EH (cell line): ENCODE measurements at places on chromosomes 4 and X.

GRCh38 chr4:60897415-60897814, 302.7 kb upstream of the ADGRL3 start:
- DNase-seq: no peak

DNA sequence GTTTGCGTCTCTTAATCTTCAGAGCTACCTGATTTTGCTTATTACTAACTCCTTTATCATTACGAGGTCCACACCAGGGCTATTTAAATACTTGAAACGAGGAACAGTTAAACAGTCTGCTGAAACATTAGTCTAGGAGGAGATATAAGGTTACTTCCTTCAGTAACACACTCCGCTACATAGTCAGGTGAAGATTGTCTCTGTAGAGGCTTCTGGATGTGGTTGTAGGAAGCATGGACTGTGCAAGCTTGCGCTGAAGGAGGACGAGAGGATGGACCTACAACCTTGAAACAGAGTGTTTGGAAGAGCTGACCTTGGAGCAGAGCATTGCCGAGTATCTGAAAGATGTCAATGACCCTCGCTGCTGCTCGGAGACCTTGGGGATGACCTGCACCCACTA, at the start of gene CLRN2:
Gene CLRN2, plus strand, starts transcription at position 301 of the 400 bp plus-strand sequence. CDS start 102 bp downstream, outside the sequence.
- no peak for DNase-seq

- DNase-seq: no peak
Observed at GRCh38 chrX:73182502-73183114, 32.0 kb downstream of the NAP1L2 start.

GRCh38 chr4:47736555-47736954, 101.3 kb downstream of the CORIN start:
- no peak for DNase-seq

GRCh38 chr4:158259955-158260575, 49.8 kb downstream of the TMEM144 start:
- DNase-seq: peak; percentile 53

DNA sequence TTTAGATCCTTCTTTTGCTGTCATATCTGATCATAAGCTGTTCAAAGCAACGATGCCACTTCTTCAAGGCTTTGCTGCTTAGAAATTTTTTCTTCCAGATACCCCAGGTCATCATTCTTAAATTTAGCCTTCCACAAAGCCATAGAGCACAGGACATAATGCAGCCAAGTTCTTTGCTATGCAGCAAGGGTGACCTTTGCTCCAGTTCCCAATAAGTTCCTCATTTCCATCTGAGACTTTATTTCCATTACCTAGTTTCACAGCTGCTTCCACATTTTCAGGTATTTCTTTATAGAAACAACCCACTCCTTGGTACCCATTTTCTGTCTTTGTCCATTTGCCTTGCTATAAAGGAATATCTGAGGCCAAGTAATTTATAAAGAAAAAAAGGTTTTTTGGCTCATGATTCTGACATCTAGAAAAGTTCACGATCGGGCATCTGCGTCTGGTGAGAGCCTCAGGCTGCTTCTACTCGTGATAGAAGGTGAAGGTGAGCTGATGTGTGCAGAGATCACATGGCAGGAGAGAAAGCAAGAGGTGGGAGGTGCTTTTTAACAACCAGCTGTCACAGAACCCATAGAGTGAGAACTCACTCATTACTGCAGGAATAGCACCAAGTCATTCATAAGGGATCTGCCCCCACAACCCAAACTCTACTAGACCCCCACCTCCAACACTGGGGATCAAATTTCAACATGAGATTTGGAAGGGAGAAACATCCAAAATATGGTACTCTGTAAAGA, 11.8 kb upstream of the TASL start:
- no peak for DNase-seq
